ENCODE measurements at places on chromosomes 12 and 14. TPM values are rescaled to one million over a fixed set of nuclear protein-coding genes. Genes with fewer than 3 reads are reported as not detected.

GRCh38 chr12:47087088-47087688, 7.4 kb upstream of the AMIGO2 start:
- no peak for DNase-seq

DNA sequence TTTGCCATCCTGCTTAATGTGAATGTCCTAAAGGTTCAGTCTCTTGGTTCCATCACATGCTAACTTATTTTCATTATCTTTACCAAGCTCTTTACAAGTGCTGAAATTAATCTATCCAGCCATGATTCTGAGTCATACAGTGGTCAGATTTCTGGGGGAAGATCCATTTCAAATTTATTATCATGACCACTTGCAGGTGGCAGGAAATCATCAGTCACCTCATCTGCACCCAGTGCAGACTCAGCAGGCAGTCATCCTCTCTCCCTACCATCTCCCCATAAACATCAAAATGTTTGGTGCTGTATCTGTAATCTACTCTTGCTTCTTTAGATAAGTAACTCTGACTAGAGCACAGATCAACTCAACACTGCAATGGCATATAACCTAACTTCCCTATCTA, 23.5 kb downstream of the ATG14 start:
- DNase-seq: peak; percentile 80

- DNase-seq: no peak
Observed at GRCh38 chr12:96205908-96206307, 11.7 kb downstream of the ELK3 start.

- peak; percentile 37 for DNase-seq
Observed at GRCh38 chr12:31011746-31012566, 61.7 kb upstream of the DDX11 start.

GRCh38 chr12:63855299-63855698, 10.8 kb downstream of the SRGAP1 start:
- DNase-seq: no peak

DNA sequence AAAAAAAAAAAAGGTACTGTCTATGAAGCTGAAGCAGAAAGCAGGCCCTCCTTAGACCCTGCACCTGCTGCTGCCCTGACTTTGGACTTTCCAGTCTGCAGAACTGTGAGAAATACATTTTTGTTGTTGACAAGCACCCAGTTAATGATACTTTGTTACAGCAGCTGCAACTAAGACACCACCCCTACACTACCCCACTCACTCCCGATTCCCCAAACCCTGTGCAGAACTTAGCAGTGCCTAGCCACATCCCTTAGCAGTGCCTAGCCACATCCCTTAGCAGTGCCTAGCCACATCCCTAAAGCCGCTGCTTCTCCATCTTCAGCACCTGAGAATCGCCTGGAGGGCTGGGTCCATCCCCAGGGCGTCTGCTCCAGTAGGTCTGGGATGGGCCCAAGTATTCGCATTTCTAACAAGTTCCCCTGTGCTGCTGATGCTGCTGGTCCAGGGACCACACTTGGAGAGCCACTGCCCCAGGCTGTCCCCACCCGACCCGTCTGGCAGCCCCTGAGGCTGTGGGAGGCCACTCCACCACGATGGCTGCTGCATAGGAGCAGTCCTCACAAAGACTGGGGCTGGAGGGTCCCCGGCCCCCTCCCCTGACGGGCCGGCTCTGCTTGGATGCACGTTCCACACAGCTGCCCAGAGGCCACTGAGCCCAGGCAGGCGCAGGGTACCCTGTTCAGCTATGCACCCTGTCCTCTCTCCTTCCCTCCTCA, 10.8 kb upstream of the PPP1R13B start:
- DNase-seq: no peak

DNA sequence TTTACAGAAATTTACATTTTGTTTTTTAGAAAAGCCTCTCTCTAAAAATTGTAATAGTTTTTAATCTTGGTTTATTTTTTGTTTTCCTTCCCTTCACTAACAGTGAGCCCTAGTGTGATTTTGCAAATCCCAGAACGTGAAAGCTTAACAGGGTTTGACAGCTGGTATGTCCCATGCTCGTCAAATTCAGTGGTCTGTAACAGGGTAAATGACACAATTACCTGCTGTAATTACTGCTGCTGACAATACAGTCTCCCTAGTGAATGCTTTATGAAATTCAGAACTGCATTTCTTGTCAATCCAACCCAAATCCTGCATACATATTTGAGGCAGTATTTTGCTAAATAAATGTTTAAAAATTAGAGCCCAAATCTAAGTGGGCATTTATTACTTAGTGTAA, 249.2 kb downstream of the NELL2 start:
- no peak for DNase-seq

- peak; percentile 51 for DNase-seq
Observed at GRCh38 chr12:71415336-71416231, 24.0 kb upstream of the LGR5 start.

- peak; percentile 84 for DNase-seq
Observed at GRCh38 chr14:64444984-64445845, 20.1 kb upstream of the AKAP5 start.

DNA sequence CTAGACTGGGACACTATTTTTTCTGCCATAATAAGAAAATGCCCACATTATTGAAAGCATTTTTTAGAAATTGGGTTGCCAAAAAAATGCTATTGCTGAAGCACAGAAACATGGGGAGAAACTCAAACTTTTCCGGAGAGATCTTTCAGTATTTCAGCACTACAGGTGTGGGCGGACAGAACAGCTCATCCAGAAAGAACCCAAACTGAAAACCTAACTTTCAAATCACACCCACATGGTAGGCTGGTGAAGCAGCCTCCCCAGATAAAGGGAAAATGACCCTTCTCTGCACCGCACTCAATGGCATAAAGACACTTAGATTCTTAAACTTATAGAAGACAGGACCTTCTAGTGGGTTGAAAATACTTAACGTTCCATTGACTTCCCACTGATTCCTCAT, 62.3 kb upstream of the TMPO start:
- DNase-seq: no peak

DNA sequence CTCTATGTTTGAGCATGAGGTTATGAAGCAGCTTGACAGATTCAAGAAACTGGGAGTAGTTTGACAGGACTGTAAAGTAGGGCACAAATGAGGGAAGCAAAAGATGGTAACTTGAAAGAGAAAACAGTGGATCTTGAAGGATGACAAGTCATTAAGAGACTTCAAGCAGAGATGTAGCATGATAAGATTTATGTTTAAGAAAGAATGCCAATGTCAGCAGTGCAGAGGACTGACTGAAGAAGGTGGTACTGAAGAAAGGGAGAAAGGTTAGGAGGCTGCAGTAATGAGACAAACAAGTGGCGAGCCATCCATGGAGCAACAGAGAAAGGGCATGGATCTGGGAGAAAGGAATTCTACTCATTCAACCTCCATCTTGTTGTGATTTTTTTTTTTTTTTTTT, 120.2 kb upstream of the RAP1B start:
- no peak for DNase-seq

- DNase-seq: no peak
Observed at GRCh38 chr12:38163442-38163801, 153.2 kb upstream of the ALG10B start.

- peak; percentile 33 for DNase-seq
Observed at GRCh38 chr12:75260316-75260715, 50.7 kb upstream of the KCNC2 start.

DNA sequence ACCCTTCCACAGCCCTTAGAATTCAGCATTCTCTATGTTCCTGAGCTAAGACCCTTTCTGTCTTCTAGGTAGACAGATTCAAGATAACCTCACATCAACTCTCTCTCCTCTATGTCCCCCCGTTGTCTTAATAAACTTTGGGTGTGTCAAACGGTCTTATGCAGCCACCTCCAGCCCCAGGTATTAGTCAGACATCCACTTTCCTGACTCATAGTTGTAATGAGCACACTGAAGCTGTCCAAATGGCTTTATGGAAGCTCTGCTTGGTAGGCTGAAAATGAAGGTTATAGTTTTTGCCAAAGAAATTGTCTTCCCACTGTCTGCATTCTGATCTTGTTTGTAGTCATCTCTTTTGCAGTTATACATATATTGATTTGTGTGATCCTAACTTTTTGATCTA, 482.0 kb downstream of the RMST start:
- DNase-seq: peak; percentile 23

- no peak for DNase-seq
Observed at GRCh38 chr12:106794369-106794768, 19.9 kb downstream of the RIC8B start.

- DNase-seq: no peak
Observed at GRCh38 chr14:101828046-101828445, 66.5 kb downstream of the PPP2R5C start.

DNA sequence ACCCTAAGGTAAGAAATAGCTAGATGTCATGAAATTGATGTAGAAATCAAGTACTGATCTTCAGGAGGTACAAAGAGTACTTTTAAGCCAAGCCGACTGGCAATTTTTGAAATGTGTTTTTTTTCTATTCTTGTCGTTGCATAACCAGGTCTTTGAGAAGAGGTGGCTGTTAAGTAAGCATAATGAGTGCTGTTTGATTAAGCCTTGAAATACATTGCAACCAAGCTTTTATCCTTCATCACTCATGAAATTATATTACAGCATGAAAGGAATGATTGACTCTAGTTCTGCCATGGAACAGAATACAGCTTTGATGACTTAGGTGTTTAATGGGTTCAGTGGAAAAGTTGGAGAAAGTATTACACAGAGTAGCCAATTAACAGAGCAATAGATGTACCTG, 1720.2 kb upstream of the SEL1L start:
- no peak for DNase-seq

GRCh38 chr14:62117751-62118105, 355.5 kb downstream of the SNAPC1 start:
- DNase-seq: no peak

DNA sequence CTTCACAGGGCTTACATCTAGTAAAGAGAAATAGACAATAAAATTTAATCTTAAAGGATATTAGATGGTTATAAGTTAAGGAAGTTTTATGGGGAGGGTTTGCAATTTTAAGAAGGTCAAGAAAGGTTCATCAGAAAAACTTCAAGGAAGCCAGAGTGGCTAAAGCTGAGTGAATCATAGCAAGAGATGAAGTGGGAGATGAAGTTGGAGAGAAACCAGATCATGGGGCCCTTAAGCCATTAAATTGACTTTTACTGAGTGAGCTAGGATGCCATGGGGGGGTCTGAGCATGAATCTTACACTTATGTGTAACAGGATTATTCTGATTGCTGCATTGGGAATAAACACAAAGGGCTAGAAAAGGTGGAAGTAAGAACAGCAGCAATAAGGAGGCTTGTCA, 189.2 kb downstream of the LRIG3 start:
- DNase-seq: no peak

- no peak for DNase-seq
Observed at GRCh38 chr14:65840118-65840751, 427.7 kb downstream of the FUT8 start.

- peak; percentile 43 for DNase-seq
Observed at GRCh38 chr12:50517421-50518048, 12.8 kb downstream of the DIP2B start.

- DNase-seq: no peak
Observed at GRCh38 chr12:81263072-81263471, 185.2 kb downstream of the ACSS3 start.

GRCh38 chr14:85315290-85315689, 214.7 kb upstream of the FLRT2 start:
- DNase-seq: no peak

- DNase-seq: peak; percentile 80
Observed at GRCh38 chr14:47715330-47715729, 39.9 kb upstream of the MDGA2 start.

DNA sequence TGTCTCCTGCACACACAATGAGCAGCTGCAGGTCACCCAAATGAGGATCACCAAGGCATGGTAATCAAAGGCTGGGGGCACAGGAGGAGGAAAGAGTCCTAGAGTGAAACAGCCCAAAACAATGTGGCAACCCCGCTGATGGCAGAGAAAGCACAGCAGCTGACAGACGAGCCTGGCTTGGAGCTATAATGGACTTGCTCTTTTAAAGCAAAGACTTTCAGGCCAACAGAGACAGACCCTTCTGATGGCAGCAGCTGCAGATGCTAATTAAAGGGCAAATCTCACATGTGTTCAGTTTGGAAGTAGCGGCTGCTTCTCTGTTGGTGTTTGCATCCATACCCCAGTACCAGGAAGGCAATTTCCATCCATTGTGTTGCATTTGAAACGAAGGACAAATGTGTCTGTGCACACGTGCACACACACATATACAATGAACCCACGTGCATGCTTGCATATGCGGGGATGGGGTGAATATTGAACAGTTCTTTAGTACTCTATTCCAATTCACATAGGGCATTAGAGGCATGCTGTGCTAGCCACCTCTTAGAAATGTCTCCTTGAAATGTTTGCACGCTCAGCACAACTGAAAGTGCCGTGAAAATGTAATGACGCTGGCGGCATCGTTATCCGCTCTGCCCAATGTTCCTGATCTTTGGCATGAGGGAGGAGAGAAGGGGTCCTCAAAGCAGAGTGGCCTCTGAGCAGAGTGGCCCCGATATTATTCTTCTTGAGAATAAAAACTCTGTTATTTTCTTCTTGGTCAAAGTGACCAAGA, 38.1 kb downstream of the CIT start:
- DNase-seq: no peak

GRCh38 chr14:84029246-84029645, 1500.7 kb upstream of the FLRT2 start:
- no peak for DNase-seq

GRCh38 chr12:53060721-53061276, 10.9 kb downstream of the TNS2 start:
- DNase-seq: no peak

Gene KRT6A
- not detected for total RNA-seq

Gene LRP1
- 12.5 TPM for total RNA-seq

Gene FAM181A
- total RNA-seq: not detected

Gene TOMM20L
- total RNA-seq: not detected

Gene KRT73
- not detected for total RNA-seq

Gene SLC25A47
- total RNA-seq: 0.37 TPM

Gene STRN3
- total RNA-seq: 24.5 TPM

Gene BDKRB2
- 0.03 TPM for total RNA-seq

Gene GLIPR1
- total RNA-seq: 123 TPM

Gene JDP2
- 29.3 TPM for total RNA-seq

Gene MFAP5
- total RNA-seq: not detected

Gene YARS2
- 48.1 TPM for total RNA-seq

Gene TMEM132C
- total RNA-seq: not detected

Gene RIMBP2
- total RNA-seq: not detected

Gene ACTR6
- total RNA-seq: 15.6 TPM

All from HT1080 (cell line).